ENCODE measurements at places on chromosomes 2 and 18. TPM values are rescaled to one million over a fixed set of nuclear protein-coding genes. Genes with fewer than 3 reads are reported as not detected.

MARCO gene
- not detected for total RNA-seq

KLHL30 gene
- total RNA-seq: 0.43 TPM

VIT gene
- total RNA-seq: not detected

EGR4 gene
- not detected for total RNA-seq

CASP10 gene
- total RNA-seq: 5.2 TPM

OTOS gene
- total RNA-seq: not detected

IKZF2 gene
- 4.2 TPM for total RNA-seq

SERPINB11 gene
- total RNA-seq: not detected

CXCR4 gene
- not detected for total RNA-seq

VWA3B gene
- total RNA-seq: not detected

FAM161A gene
- 2.2 TPM for total RNA-seq

G6PC2 gene
- total RNA-seq: not detected

CXCR1 gene
- not detected for total RNA-seq

TRIB2 gene
- 28.9 TPM for total RNA-seq

DHX57 gene
- total RNA-seq: 28.9 TPM
